Stimulated activated CD4-positive, alpha-beta T cell treated with anti-CD3 and anti-CD28 coated beads, Interleukin-1b, Interleukin-23, amount 100 ng/mL, for 24 hours (primary cell): ENCODE measurements at places on chromosomes 16 and 17.

DNA sequence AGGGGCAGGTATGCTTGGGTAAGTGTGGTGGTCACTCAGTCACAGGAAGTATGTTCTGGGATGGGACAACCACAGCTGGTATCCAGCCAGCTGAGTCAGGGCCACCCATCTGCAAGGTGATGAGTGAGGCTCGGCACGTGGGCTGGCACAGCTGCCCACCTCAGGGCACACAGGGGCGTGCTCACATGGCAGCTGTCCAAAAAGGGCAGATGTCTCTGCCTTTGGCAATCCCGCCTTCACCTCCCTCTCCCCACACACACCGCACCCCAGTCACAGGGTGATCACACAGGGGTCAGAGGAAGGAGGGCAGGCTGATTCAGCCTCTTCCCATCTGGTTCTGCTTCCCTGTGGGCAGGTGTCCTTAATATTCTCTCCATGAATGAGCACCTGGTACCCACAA, 85.9 kb upstream of the TOB1 start:
- DNase-seq, result no peak

- no peak for DNase-seq
These were observed 40.2 kb downstream of the ZNF750 start for GRCh38 chr17:82799591-82799990.

GRCh38 chr17:6290488-6291196, 144.3 kb downstream of the AIPL1 start:
- no peak for DNase-seq

- DNase-seq, result no peak
These were observed 5.0 kb downstream of the SLC5A2 start for GRCh38 chr16:31487720-31488467.

DNA sequence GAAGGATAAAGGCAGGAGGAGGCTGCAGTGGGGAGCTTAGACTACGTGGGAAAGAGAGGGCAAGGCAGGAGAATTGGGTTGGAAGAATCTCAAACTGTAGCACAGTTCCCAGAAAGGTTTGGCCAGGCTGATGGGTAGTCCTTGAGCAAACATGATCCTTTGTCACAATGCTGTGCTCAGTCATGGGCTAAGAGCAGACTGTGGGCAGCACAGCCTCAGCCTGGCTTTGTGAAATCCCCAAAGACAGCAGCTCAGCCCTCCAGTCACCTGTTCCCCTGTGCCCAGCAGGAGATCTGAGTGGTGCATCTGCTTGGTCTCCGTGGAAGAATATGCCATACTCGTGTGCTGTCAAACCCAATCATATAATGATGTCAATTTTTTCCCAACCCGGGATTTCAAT, 10.6 kb upstream of the ENGASE start:
- DNase-seq, result no peak

DNA sequence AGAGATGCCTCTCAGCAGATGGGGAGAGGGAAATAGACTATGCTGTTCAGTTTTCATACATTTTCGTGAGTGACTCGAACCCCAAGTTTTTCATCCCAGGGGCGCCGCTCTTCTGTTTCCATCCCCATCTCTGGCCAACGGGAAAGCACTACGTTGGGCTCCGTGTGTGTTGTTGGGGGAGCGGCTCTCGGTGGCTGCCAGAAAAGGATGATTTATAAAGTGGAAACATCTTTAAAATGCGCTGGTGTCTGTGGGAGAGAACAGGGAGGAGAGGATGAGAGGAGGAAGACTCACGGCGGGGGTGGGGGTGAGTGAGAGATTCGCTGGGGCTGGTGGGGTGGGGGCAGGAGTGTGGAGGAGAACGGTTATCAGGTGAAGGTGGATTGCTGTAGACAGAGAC, 5.8 kb downstream of the TBX4 start:
- no peak for DNase-seq

DNA sequence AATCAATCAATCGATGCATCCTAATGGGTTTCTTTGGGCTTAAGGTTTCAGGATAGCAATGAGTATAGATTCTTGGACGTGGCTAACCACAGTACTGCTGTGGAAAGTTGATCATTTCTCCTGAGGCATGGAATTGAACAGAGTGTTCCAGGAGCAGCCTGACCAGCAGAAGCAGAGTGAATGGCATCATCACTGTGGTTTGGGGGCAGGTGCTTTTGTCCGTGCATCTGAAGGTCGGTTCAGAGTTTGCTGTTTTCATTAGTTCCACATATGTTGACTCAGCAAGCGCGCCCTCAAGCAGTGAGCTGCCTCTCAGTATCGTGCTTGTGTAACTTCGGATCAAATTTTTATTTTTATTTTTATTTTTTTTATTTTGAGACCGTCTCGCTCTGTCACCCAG, 24.9 kb downstream of the KIAA0513 start:
- DNase-seq, result no peak

DNA sequence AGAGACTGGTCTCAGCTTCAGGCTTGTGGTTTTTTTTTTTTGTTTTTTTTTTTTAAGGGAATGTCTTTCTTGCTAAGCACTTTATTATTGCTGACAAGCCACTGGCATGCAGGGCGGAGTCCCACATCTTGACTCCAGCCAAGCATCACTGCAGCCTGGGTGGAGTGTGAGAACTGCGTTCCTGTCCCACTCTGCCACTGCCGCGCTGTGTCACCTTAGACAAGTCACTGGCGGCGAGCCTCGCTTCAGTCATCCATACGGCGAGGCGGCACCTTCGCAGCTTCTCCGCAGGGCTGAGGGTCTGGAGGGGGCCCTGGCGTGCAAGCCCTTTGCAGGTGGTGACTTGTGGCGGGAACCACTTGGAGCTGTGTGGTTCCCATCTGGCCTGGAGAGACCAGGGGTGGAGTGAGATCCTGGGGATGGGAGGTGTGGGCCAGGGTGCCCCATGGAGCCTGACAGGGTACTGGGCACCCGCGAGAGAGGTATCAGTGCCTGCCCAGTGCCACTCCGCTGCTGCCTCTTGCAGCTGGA, 99.1 kb upstream of the CIBAR2 start:
- DNase-seq, result no peak

- DNase-seq, result no peak
These were observed 5.2 kb downstream of the C16orf78 start for GRCh38 chr16:49378816-49379215.

DNA sequence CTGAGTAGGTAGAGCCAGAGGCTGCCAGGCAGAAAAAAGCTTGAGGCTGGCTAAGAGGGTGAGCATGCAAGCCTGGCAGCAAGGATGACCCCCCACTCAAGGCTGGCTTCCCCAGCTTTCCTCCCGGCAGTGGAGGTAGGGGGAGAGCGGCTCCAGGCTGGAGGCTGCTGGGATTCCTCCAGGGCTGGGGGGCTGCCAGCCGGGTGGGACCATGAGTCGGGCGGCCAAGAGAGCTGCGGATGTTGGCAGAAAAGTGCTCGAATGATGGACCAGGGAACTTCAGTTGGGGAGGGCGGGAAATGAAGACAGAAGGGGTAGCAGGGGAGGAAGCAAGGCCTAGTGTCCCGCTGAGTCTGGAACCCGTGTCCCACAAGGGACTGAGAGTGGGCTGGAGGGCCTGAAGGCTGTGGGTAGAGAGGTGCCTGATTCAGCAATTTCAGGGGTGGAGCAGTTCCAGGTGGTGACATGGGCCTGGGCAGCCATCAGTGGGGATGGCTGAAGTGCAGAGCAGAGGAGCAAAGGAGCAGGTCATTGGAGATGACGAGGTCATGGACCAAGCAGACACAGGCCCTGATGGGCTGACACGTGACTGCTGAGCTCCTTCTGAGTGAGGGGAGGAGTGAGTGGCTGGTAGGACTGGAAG, 20.3 kb downstream of the HSD11B2 start:
- no peak for DNase-seq

- no peak for DNase-seq
These were observed 10.7 kb downstream of the FSCN2 start for GRCh38 chr17:81538651-81539570.

GRCh38 chr17:17021194-17021863, 20.9 kb upstream of the MPRIP start:
- DNase-seq, result no peak

DNA sequence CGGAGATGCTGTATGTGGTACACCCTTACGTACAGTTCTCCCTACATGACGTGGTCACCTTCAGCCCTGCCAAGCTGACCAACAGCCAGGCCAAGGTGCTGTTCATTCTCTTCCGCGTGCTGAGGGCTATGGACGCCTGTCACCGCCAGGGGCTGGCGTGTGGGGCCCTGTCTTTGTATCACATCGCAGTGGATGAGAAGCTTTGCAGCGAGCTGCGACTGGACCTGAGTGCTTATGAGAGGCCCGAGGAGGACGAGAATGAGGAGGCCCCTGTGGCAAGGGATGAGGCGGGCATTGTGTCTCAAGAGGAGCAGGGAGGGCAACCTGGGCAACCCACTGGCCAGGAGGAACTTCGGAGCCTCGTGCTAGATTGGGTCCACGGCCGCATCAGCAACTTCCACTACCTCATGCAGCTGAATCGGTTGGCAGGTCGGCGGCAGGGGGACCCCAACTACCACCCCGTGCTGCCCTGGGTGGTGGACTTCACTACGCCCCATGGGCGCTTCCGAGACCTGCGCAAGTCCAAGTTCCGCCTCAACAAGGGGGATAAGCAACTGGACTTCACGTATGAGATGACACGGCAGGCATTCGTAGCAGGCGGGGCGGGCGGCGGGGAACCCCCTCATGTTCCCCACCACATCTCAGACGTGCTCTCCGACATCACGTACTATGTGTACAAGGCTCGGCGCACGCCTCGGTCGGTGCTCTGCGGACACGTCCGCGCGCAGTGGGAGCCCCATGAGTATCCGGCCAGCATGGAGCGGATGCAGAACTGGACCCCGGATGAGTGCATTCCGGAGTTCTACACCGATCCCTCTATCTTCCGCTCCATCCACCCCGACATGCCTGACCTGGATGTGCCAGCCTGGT, 1.4 kb downstream of the WDR81 start:
- DNase-seq, result no peak

DNA sequence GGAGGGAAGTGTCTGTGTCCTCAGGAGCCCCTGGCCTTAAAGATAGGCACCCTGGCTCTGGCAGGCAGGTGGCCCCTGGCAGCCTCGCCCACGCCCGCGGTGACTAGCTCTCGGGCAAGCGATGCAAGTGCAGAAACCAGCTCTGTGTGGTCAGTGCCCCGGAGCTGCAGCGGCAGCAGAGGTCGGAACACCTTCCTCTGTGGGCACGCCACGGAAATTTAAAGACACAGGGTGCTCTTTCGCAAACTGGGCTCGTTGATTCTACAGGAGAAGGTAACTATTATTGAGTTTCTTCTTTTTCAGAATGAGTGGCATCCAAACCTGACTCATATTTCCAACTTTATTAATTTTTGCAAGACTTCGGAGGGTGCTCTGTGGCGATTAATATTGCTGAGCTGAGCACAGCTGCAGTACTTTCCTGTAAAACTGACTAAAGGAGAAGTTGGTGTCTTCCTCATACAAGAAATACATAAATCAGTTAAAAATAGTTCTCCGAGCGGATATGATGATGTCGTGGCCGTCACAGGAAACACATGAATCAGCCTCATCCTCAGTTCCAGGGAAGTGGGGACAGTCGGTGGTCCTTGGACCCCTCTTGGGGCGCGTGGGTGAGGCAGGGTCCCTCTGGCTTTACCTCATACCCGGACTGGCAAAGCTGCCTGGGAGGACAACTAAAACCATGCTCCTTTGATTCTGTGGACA, 120.2 kb downstream of the METRNL start:
- peak; percentile 29 for DNase-seq

- no peak for DNase-seq
These were observed 203.3 kb downstream of the ZNF423 start for GRCh38 chr16:49652456-49653172.

DNA sequence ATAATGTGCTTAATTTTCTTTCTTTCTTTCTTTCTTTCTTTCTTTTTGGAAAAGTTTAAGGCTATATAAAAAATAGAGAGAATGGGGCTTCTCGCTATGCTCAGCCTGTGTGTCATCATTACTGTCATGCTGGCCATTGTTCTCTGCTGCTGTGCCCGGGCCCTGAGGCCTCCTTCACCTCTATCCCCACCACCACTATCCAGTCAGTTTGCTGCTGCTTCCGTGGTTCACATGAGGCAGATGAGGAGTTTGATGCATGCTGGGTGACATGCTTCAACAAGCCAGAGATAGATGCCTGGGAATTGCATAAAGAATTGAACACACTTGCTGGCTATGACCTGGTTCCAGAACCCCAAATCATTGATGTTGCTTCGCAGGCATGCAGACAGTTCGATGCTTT, 36.3 kb downstream of the PITPNC1 start:
- no peak for DNase-seq

GRCh38 chr17:50470426-50470825, 1.7 kb upstream of the CHAD start:
- DNase-seq, result no peak

GRCh38 chr16:10314811-10315210, 71.0 kb upstream of the ATF7IP2 start:
- no peak for DNase-seq

GRCh38 chr17:11086646-11087340, 154.2 kb upstream of the SHISA6 start:
- DNase-seq, result no peak

DNA sequence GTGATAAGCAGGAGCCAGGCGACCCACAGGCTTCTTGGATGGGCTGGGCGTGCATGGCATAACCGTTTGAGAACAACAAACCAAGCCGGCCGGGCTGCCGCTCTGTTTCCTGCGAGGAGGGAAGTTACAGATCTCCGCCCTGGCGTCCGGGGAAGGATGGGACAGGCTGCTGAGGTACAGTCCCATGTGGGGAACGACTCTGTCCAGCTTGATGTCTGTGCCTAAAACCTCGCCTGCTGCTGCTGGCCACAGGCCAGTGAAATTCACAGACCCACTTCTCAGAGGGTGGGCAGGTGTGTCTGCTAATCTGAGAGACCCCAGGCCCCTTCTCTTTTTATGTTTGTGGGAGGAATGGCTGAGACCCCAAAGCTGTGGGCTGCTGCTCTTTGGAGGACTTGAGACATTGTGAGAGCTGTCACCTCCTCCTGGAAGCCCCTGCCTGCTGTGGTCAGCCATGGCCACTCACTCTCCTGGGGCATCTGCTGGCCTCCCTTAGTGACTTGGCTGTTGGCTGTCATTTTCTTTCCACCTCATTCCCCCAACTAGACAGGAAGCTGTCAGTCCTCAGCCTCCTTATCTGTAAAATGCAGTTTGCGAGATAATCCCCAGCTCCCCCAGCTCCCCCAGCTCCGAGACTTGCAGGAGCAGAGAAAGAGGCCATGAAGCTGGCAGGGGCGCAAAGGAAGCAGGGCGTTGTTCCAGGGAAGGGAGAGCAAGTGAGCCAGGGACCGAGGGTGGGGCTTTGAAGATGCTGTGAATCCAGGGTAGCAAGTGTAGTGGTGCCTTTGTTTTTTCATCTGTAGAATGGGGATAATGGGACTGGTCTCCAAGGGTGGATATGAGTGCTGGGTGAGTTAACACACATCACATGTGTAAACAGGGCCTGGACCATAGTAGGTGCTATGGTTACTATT, 51.0 kb downstream of the CMIP start:
- no peak for DNase-seq

- DNase-seq, result no peak
These were observed at the start of gene LPO for GRCh38 chr17:58238147-58238634. Gene LPO (plus strand): TSS chr17:58238584. CDS start chr17:58242980, 4,396 bp downstream.

- DNase-seq, result no peak
These were observed 6.7 kb upstream of the CMIP start for GRCh38 chr16:81437865-81438264.
